ENCODE measurements at places on chromosomes 2 and 18.

- DNase-seq, result no peak
These were observed 161.7 kb downstream of the INSIG2 start for GRCh38 chr2:118250001-118250400.

GRCh38 chr18:58315739-58316215 is 271.8 kb downstream of the NEDD4L start:
- no peak for DNase-seq

DNA sequence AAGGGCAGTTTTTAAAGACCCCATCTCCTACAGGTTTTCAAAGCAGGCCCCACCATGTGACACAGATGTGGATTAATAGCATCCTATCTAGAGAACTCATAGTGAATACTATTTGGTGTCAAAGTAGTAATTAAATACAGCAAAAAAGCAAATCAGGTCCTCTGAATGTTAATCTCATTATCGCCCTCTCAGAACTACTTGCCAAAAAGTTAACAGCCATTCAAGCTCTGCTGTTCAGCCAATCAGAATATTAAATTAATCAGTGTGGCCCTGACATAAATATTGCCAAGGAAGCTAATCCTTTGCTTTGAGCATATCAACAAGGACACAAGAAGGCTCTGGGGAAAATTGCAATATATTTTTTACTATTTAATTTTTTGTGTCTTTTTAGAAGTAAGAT is 428.9 kb upstream of the SOX11 start:
- DNase-seq, result no peak

GRCh38 chr2:29589440-29590103 is 331.8 kb downstream of the ALK start:
- no peak for DNase-seq

GRCh38 chr2:180158961-180159360 is 151.9 kb upstream of the CWC22 start:
- DNase-seq, result no peak

- no peak for DNase-seq
These were observed 160.2 kb downstream of the GBX2 start for GRCh38 chr2:236008006-236008405.

GRCh38 chr2:240301256-240301795 is 134.1 kb upstream of the GPC1 start:
- DNase-seq, result no peak

- DNase-seq, result no peak
These were observed 588.9 kb upstream of the NRXN1 start for GRCh38 chr2:51620796-51621195.

GRCh38 chr18:28176948-28177827 is at the start of gene CDH2:
Gene CDH2, minus strand, starts transcription at chr18:28177130. Its CDS starts 108 bp downstream, at chr18:28177022.
- peak; percentile 50 for DNase-seq

DNA sequence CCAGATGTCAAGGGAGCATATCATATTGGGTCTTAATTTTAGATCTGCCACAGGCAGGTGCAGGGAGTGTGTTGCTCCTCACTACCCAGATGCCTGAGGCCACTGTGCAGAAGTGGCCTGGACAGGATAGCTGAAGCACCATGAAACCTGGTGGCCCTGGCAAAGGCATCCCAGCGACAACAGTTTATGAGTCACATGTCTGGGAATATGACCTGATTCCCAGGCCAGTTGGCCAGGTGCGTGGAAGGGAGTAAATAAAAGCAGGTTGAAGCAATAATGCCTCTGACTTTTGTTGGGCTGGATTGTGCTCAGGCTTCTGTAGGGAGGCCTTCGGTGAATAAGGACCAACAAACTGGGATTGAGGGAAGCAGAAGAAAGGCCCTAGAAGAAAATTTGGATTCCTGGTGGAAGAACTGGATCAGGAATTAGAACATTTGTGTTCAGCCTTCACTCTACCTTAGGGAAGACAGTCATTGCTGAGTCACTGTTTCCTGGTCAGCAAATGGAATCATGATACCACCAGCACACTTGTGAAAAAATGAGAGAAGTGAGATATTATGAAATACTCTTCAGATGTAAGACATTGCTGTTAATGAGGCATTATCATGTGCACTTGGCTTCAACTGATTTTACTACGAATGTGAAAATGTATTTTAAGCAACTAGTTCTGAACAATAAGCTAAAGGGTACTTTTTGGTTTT is 78.4 kb upstream of the ZNF516 start:
- no peak for DNase-seq

- DNase-seq, result no peak
These were observed 220.4 kb upstream of the TFPI start for GRCh38 chr2:187774551-187775071.

- no peak for DNase-seq
These were observed 43.8 kb downstream of the SOCS6 start for GRCh38 chr18:70332694-70333093.

GRCh38 chr2:24082787-24083566 is 1.7 kb downstream of the TP53I3 start:
- DNase-seq, result no peak

- no peak for DNase-seq
These were observed 4.5 kb downstream of the CRIM1 start for GRCh38 chr2:36360063-36360462.

DNA sequence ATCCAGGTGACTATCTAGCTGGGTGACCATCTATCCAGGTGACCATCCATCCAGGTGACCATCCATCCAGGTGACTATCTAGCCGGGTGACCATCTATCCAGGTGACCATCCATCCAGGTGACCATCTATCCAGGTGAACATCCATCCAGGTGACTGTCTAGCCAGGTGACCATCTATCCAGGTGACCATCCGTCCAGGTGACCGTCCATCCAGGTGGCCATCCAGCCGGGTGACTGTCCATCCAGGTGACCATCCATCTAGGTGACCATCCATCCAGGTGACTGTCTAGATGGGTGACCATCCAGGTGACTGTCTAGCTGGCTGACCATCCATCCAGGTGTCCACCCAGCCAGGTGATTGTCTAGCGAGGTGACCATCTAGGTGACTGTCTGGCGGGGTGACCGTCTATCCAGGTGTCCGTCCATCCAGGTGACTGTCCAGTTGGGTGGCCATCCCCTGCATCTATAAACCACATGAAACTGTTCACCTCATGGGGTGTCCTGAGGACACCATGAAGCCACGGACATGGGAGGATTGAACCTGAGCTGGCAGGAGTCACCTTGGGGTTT is 305.3 kb downstream of the NDUFA10 start:
- no peak for DNase-seq

- no peak for DNase-seq
These were observed 363.3 kb downstream of the ZNF516 start for GRCh38 chr18:76131738-76132137.

DNA sequence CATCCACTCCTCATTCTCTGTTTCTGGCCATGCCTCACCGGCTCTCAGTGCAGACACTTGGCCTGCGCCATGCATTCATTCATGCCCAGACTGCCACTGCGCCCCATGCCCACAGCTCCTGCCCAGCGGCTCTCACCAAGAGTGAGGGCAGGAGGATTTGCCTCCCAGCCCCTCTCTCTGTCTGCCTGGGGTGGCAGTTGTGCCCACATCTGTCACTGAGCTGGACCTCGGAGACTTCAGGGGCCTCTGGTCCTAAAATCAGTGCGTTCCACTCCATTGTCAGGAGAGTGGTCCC is 75.1 kb downstream of the CIB4 start:
- no peak for DNase-seq

DNA sequence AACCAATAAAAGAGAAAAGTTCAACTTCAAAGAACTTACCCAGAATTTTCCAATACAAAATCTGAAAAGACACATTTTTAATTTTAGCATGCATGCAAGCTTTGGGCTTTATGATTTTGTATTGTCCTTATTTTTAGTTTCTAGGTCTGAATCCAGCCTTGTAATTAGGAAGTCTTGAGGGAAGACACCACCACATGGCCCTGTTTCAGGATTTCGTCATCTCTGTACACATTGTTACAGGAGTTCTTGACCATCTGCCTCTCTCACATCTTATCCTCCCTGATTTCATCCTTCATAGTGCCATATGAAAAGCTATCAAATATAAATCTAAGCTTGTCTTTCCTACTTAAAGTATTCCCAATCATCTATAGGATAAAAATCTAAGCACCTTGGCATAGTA is 176.1 kb downstream of the TXNL1 start:
- DNase-seq, result no peak

DNA sequence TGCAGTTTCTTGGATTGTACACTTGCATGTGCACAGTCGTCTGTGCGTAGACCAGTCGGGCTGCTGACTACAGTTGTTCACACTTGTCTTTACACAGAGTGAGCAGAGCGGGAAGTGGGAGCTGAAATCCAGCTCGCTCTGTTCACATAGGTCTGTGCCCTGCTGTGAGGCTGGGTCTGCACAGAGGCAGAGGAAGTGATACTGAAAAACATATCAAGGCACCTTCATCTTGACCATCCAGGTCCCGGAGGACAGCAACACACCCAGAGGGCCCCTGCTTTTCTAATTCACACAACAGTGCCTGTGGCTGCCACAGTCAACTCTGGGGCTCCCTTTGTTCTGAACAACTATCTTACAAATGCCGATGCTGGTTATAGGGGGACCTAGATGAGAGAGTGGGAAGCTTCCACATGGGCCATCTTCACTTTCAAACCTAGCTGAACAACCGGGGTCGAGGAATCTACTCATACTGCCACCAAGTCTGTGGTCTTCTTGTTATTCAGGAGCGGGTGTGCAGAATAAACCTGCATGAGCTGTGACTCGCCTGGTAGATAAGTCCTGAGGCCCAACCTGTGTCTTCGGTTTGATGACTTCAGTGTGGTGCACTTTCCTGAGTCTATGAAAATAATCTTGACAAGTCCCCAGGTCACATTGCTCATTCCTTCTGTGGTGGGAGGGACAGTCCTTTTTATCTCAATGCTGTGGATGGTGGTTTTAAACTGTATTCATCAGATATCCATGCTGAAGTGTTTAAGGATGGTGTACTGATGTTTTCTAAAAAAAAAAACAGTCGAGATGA is 3.5 kb upstream of the ADNP2 start:
- no peak for DNase-seq

DNA sequence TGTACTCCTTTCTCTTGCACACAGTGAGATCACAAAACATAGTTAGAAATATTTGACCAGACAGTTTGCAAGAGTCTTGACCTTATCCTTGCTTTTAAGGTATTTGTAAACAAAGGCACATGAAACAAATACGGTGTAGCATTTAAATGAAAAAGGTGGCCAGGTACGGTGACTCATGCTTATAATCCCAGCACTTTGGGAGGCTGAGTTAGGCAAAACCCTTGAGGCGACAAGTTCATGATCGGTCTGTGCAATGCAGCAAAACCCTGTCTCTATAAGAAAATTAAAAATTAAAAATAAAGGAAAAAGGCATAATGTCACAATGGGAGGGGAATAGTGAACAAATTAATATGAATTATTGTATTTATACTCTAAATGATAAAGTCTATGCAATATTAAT is 109.5 kb upstream of the PIK3C3 start:
- DNase-seq, result no peak

GRCh38 chr2:179891237-179891636 is 29.8 kb upstream of the ZNF385B start:
- DNase-seq, result no peak

- DNase-seq, result no peak
These were observed 35.4 kb upstream of the WIPF1 start for GRCh38 chr2:174632841-174633622.

- DNase-seq, result no peak
These were observed 79.1 kb upstream of the KLHL14 start for GRCh38 chr18:32851936-32852335.

- no peak for DNase-seq
These were observed 5.0 kb downstream of the TANK start for GRCh38 chr2:161165266-161165665.
